ENCODE measurements at places on chromosomes 12 and 14.

GRCh38 chr12:50224026-50224692 lies 57.0 kb upstream of the CERS5 start:
- DNase-seq = no peak

- DNase-seq = no peak
These were observed 54.1 kb upstream of the NUAK1 start for GRCh38 chr12:106192659-106193393.

DNA sequence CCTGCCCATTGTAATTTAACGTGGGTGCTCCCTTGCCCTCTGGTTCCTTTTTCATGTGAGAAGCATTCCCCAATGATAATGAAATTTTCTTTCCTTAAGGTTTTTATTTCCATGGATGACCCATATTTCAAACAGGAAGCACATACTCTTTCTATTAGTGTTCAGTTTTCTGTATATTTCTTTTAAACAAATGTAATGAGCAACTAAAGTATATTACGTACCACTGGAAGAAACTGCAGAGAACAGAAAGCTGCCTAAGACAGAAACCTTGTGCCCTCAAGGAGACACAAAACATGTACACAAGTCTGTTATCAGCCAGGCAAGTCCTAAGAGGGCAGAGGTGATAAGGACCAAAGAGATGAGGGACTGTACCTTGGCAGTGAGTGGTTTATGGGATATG lies 414.9 kb downstream of the ETNK1 start:
- DNase-seq = no peak

- DNase-seq = no peak
These were observed 25.3 kb upstream of the FLVCR2 start for GRCh38 chr14:75553157-75553556.

GRCh38 chr12:128810182-128811127 lies 13.3 kb downstream of the SLC15A4 start:
- DNase-seq = no peak

Measured in activated CD8-positive, alpha-beta memory T cell treated with anti-CD3 and anti-CD28 coated beads for 1 hour (primary cell).